ENCODE measurements at places on chromosomes 5 and 9. TPM values are rescaled to one million over a fixed set of nuclear protein-coding genes. Genes with fewer than 3 reads are reported as not detected.

- no peak for DNase-seq
Measured at GRCh38 chr9:113611461-113612215, 148.1 kb downstream of the RGS3 start.

GRCh38 chr9:81072758-81073157 is 616.6 kb downstream of the TLE1 start:
- no peak for DNase-seq

DNA sequence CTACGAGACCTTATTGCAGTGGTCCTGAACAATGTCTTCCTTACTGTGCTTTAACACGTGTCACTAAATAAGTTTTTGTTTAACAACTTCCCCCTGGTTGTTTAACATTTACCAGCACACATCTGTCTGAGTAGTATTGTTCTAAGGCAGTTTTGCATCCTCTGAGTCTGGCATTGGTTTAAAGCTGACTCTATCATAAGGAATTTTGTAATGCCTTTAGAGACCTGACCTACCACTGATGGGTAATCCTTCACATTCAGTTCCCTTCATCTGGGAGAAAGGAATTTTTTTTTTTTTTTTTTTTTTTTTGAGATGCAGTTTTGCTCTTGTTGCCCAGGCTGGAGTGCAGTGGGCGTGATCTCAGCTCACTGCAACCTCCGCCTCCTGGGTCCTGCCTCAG is 20.0 kb upstream of the PCAT7 start:
- DNase-seq = no peak

DNA sequence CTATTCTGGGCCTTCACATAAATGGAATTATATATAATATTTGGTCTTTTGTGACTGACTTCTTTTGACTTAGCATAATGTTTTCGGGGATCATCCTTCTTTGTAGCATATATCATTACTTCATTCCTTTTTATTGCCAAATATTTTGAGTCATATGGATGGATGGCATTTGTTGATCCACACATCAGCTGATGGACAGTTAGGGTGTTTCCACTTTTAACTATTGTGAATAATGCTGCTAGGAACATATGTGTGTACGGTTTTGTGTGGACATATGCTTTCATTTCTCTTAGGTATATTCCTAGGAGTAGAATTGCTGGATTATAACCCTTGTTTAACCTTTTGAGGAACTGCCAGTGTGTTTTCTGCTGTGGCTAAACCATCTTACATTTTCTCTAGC is 249.6 kb downstream of the FANCC start:
- no peak for DNase-seq

DNA sequence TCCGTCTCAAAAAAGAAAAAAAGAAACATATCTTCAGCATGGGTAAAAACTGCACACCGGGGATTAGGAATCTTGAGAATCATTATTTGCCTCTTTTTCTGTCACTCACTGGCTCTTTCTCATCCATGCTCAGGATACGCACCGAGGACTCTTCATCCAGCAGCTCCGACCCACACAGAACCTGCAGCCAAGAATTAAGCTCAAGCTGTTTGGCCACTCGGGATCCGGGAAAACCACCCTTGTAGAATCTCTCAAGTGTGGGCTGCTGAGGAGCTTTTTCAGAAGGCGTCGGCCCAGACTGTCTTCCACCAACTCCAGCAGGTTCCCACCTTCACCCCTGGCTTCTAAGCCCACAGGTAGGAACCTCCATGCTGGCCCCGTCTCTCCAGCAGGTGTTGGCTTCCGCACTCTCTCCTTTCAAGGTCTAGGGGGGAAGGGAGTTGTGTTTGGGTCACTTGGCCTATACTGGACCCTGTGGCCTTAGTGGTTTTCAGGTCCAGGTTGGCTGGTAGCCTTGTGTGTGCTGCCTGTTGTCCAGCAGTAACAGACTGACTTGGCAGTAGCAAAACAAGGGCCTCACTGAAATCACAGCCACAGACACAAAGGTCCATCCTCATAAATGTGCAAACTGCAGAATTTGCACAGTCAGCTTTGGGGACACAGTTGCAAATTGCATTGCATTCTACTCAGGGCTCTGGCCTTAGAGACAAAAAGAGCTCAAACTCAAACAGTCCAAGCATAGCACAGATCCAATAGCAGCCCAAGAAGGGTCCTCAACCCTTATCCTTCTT is 44.5 kb upstream of the CTSL start:
- no peak for DNase-seq

DNA sequence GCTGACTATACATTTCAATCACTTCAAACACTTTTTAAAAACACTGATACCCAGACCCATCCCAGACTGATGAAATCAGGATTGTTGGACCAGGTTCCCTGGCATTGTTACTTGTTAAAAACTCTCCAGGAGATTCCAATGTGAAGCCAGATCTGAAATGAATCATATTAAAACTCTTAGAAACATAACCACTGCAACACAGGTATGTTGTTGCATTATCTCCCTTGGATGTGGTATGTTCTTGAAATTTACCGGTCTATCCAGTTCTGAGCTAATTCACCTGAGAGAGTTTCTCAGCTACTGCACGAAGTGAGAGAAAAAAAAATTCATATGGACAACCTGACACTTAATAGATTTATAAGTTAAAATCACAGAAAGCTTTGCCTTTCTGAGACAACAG is 21.8 kb downstream of the MEF2C start:
- no peak for DNase-seq

DNA sequence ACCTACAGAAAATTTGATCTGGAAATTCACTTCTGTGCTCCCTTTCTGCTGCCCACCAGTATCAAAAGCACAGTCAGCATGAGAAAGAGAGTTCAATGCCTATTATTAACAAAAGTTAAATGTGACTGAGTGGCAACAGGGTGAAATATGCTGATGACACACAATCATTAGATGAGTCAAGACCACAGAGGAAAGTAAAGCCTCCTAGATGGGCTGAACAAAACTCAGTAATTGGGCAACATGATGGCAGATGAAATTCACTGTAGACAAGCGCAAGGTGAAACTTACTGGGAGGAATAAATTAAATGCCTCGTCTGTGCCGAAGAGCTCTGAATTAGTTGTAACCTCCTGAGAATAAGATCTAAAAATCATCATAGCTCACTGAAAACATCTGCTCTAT is 752.8 kb downstream of the IRX1 start:
- no peak for DNase-seq

GRCh38 chr5:156435101-156435500 is 108.1 kb downstream of the SGCD start:
- no peak for DNase-seq

GRCh38 chr5:135116160-135116561 is 82.1 kb upstream of the PITX1 start:
- peak; percentile 47 for DNase-seq

DNA sequence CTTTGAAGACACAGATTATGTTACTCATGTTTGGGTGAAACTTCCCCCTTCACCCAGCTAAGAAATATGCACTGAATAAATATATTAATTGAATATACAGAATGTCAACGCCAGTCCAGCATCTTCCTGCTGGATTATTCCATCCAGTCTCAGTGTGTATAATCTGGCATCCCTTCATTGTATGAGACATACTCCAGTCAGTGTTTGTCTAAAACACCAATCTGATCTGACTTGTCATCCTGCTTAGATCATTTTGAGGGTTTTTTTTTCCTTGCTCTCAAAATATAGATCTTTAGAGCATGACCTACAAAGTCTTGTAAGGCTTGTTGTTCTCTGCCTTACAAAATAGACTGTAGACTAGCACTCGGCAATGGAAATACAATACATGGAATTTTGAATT is 195.1 kb downstream of the SMARCA2 start:
- no peak for DNase-seq

PIP5KL1 gene
- not detected for total RNA-seq

IL9 gene
- total RNA-seq = not detected

ZNF366 gene
- total RNA-seq = 3.9 TPM

IL7R gene
- total RNA-seq = 0.72 TPM

Data from tongue (tissue), 3 donors.